Kasumi-1 (cell line): ENCODE measurements at places on chromosomes 2 and 18.

DNA sequence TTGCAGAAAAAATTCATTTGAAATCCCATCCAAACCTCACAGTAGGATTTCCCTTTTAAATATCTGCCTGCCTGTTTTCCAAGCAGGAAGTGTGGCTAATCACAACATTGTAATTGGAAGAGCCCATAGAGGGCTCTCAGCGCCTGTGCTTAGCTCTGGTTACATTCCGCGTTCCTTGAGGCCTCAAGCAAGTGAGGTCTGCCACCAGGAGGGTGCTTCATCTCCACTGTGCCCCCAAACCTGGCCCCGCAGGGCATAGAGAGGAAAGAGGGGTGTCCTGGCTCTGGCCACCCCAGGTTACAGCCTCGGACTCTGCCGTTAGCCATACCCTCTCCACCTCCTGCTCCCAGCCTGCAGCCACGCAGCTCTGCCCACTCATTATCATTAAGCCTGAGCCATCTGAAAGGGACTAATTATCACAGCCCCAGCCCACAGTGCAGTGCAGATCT lies 214.8 kb downstream of the SP3 start:
- DNase-seq: no peak

DNA sequence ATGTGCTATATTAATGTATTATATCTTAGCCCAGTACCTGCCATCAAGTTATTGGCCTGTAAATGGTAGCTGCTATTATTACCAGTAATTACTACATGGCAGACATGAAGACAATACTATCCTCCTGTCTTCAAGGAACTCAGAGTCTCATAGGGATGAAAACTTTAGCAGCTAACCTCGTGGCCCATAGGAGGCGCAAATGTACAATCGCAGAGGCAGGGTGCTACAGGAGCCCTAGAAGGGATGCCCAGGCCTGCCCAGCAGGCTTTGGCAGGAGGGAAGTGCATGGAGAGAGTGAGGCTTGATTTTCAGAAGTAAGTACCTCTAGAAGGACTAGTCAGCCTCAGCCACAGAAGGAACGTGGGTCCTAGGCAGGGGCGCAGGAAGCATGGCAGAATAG lies 44.7 kb upstream of the KIDINS220 start:
- DNase-seq: peak; percentile 7

DNA sequence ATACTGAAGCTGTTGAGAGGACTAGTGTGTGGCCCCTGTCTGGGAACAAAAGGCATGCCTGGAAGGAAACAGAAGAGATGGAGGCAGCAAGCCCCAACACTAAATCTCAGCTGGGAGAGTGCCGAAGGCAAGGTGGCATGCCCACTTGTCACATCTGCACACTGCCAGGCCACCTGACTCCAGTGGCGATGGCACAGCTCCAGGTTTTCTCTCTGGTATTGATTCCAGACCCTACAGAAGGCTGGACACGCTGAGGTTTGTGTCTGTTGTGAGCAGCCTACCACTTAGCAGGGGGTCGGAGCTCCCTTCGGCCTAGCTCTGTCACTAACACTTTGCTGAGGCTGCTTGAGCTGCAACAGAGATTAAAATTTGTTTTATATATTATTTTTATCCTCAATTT lies 307.3 kb downstream of the TDRD15 start:
- DNase-seq: no peak

- no peak for DNase-seq
These were observed 255.5 kb downstream of the RNF152 start for GRCh38 chr18:61637319-61637718.

DNA sequence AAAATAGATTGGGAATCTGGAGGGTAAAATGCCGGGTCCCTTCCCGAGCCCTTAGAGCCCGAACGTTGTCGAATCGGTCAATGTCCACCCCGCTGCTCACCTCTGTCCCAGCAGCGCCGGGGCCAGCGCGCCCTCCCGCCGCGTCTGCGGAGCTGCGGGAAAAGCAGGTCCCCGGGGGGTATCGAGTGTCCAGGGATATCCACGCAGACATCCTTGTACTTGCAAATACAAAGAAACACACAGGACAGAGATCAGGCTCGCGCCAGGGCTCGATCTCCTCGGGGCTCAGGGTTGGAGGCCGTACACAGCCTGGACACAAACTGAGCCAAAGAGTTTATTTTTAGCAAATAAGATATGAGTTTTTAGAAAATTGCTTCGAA lies 2.3 kb upstream of the GATA6 start:
- no peak for DNase-seq

GRCh38 chr2:109351164-109351756 lies 222.3 kb downstream of the SH3RF3 start:
- DNase-seq: peak; percentile 24
